Omental fat pad (tissue), 4 donors: ENCODE measurements at places on chromosomes 2 and 18. TPM values are rescaled to one million over a fixed set of nuclear protein-coding genes. Genes with fewer than 3 reads are reported as not detected.

GRCh38 chr2:10205162-10205475 lies 82.6 kb downstream of the RRM2 start:
- DNase-seq = no peak

Gene CTNNA2
- 0.19 TPM for total RNA-seq

DNA sequence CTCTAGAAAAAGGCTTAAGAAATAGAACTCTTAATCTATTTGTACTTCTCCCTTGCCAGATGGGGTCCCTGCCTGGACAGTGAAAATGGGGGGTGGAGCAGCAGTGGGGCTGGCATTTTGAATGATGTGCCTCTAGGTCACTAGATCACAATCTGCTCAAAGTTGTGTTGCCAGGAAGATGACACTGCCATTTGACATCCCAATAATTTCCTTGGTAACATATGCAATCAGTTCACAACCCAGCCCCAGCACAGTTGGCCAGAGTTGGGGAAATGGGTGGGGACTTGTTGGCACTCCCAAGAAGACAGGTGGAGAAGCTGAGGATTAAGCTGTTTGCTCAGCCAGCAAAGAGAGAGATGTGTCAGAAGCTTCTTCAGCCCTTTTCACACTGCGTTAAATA lies 558.3 kb upstream of the KLHL29 start:
- no peak for DNase-seq

DNA sequence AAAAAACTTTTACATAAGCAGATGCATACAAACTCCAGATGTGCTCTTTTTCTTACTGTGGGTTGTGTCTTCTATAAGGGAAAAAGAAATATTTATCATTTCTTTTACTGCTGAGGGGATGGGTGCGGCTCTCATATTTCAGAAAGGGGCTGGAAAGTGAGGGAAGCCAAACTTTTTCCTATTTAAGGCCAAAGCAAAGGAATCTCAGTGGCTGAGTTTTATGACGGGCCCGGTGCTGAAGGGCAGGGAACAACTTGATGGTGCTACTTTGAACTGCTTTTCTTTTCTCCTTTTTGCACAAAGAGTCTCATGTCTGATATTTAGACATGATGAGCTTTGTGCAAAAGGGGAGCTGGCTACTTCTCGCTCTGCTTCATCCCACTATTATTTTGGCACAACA lies at the start of gene COL3A1:
COL3A1 (plus strand) TSS at position 210 of the 400 bp plus-strand sequence; CDS start at position 327, 117 bp downstream.
- DNase-seq = no peak

GRCh38 chr2:106296182-106296815 lies 102.2 kb upstream of the UXS1 start:
- no peak for DNase-seq

GRCh38 chr2:205696927-205697441 lies 14.7 kb downstream of the NRP2 start:
- DNase-seq = no peak
